Activated CD4-positive, alpha-beta T cell treated with anti-CD3 and anti-CD28 coated beads, Interleukin-2, Interleukin-4, amounts not matched to agents 100 ng/mL and 50 ng/mL, durations not matched to agents 16 hours and 8 hours (primary cell): ENCODE measurements at places on chromosomes 6 and 20.

DNA sequence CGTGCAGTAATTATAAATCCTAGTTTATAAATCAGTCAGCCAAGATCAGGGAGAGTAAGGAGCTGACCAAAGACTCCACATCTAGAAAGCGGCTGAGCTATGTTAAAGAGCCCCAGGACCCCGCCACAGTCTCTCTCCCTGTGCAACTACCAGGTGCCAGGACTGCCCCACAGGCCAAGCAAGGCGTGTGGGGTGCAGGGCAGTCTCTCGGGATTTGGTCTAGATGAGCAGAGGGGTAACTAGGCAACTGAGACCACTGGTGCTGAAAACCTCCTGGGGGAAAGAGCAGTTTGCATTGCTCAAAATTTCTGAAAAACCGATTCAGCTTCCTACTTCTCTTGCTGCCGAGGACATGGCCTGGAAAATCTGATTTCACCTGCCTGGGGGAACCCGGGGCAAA, 10.4 kb downstream of the PMEPA1 start:
- DNase-seq = no peak

DNA sequence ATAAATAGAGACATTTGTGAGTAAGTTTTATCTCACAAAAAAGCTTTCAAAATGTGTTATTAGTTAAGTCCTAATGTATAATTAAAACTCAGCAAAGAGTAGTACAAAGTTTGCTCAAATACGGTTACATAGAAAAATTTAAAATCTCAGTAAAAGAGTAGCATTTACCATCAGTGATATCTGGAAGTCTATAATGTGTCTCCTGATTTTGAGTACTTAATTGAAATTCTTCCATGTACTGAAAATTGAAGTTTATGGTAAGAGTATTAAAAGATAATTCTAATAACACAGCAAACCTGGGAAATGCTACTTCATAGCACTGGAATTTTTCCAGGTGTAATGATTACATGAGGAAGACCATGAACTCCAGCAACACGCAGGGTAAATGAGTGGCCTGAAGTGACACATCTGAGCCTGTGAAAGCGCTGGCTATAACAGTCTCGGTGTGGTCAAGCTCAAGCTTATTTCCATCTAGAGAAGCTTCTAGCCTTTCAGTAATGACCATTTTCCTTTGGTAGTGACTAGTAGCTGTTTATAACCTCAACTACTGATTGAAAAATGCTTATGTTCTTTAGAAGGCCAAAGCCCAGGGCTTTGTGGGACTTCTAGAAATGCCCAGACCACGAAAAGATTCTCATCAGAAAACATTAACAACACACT, 203.2 kb downstream of the ISM1 start:
- no peak for DNase-seq

- DNase-seq = no peak
Measured at GRCh38 chr6:74870403-74870802, 335.4 kb downstream of the COL12A1 start.

- no peak for DNase-seq
Measured at GRCh38 chr20:51010932-51011331, 12.0 kb downstream of the KCNG1 start.

GRCh38 chr20:40176098-40176841, 512.8 kb downstream of the MAFB start:
- DNase-seq = no peak

- DNase-seq = no peak
Measured at GRCh38 chr20:48722002-48722731, 105.6 kb downstream of the PREX1 start.

- no peak for DNase-seq
Measured at GRCh38 chr6:170290296-170291128, at the start of gene DLL1. TSS of gene DLL1 (minus strand) at chr6:170291078. CDS start at chr6:170290139, 939 bp downstream.

GRCh38 chr6:116385459-116385802, 14.7 kb downstream of the DSE start:
- DNase-seq = no peak

- DNase-seq = no peak
Measured at GRCh38 chr6:168410554-168411011, 30.4 kb upstream of the SMOC2 start.

GRCh38 chr6:13762611-13763441, 51.2 kb upstream of the RANBP9 start:
- DNase-seq = peak; percentile 87

DNA sequence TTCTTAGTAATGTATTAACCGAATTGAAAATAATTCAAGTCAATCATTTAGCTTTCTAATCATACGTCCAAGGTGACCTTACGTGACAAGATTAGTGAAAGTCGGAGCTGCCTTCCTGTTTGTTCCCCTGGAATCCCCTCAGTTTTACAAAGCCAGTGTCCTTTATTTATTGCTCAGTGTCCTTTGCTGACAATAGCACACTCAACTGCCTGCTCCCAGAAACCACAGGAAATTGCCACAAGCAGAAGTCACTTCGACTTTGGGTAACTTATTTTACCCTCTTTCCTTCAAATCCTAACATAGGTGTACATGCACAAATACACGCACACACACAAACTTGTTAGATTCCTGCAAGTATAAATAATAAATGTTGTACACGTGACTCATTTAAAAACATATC, 1167.7 kb upstream of the ADGRB3 start:
- DNase-seq = no peak

- DNase-seq = no peak
Measured at GRCh38 chr20:63196768-63197470, 19.0 kb downstream of the YTHDF1 start.
